ENCODE measurements at places on chromosomes 1 and 21.

GRCh38 chr1:100229681-100230443 lies 19.8 kb downstream of the DBT start:
- no peak for DNase-seq

GRCh38 chr21:40337981-40338380 lies 470.7 kb downstream of the PCP4 start:
- no peak for DNase-seq

DNA sequence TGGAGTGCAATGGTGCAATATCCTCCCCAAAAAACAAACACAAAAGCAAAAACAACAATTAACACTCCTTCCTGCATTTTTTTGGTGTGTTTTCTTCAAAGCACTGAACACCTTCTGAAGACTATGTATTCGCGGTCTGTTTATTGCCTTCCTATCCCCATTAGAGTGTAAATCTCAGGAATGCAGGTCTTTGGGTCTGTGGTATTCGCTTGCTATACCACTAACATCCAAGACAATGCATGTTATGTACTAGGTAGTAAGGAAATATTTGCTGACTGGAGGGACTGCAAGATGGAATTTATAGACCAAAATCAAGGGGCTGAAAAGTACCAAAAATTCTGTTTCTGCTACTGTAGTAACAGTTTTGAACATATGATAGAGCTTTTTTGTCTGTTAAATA lies 299.4 kb downstream of the RYR2 start:
- no peak for DNase-seq

DNA sequence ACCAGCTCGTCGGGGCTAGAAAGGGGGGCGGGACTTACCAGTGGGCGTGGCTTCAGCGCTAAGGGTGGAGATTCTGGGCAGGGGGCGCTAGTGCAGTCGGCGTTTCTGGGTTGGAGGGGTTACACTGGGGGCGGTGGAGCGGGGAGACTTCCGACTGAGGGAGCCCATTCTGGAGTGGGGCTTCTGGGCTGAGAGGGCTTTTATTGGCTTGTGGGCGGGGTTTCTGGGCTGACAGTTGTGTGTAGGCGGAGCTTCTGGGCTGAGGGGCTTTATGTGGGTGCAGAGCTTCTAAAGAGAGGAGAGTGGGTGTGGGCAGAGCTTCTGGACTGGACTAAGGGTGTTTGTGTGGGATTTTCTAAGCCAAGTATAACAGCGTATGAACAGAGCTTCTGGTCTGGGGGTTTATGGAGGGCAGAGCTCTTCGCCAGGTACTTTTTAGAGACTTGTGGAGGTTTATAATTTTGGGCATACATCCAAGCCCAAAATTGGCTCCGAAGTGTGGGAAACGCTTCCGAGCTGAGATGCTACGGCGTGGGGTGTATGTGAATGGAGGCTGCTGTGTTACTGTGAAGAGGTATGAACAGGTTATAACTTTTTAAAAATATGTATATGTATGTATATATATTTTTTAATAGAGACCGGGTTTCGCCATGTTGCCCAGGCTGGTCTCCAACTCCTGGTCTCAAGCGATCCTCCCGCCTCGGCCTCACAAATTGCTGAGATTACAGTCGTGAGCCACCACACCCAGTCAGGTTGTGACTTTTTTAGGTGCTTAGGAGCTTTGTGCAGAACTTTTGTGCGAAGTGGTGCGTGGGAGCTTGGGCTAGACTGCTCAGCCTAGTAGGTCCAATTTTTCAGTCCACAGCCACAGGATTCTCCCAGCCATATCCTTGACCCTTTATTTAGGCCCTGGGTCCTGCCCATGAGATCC lies 825 bp downstream of the TMEM39B start:
- no peak for DNase-seq

DNA sequence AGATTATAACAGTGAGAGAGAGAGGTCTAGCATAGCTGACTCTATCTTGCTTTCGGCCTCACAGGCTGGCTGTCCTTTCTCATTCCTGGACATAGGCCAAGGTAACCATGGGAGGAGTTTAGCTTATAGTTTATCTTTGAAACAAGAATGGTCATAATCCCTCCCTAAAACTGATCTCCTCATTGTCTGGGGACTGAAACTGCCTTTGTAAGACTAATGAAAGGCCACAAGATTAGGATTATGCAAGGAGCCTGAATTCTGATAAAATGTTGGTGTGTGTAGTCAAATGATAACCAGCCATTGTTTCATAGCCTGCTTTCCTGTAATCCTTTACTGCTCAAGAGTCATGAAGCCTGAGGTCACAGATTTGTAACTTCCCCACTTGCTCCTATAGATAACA lies 131.9 kb upstream of the LYPLAL1 start:
- no peak for DNase-seq

DNA sequence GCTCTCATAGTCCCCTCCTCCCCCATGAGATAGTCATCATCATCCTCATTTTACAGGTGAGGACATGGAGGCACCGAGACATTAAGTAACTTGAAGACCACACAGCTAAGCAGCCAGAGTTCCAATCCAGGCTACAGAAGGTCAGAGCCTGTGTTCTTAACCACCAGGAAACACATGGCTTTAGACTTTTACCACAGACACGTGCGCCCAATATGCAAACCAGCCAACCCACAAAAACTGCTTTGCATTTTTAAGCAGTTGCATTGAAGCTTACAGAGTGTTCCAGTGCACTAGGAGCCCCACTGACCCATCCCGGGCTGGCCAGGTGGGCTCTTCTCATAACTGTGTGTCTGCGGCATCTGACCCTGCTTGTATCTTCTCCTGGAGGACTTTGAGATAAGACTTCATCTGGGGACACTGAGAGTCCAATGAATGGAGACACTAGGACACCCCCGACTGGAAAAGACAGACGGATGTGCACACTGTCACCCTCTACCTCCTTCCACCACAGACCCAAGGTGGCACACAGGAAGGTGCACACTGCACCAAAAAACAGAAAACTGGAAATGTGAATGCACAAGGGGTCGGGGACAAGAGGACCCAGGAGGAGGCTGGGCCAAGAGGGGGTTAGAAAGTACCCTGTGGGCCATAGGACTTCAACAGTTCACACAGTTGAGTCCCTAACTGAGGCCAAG lies 56.4 kb downstream of the ETS2 start:
- no peak for DNase-seq

- DNase-seq = no peak
Measured at GRCh38 chr1:67687198-67687545, 2.2 kb downstream of the GADD45A start.

DNA sequence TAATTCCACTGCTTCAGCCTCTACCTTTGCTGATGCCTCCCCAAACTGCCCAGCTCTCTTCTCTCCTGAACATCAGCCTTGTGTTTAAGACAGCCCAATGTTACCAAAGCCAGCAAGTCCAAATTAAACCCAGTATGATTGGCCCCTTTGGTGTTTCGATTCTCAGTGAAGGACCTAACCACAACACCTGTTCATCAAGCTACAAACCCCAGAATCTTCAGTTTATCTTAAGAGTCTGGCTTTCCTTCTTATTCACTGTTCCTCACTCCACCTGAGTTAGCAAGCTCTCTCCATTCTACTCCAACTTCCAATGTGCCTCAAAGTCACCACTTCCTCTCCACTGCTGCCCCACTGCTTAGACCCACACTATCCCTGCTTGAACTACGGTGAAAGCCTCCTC lies 25.5 kb upstream of the ITPKB start:
- no peak for DNase-seq

DNA sequence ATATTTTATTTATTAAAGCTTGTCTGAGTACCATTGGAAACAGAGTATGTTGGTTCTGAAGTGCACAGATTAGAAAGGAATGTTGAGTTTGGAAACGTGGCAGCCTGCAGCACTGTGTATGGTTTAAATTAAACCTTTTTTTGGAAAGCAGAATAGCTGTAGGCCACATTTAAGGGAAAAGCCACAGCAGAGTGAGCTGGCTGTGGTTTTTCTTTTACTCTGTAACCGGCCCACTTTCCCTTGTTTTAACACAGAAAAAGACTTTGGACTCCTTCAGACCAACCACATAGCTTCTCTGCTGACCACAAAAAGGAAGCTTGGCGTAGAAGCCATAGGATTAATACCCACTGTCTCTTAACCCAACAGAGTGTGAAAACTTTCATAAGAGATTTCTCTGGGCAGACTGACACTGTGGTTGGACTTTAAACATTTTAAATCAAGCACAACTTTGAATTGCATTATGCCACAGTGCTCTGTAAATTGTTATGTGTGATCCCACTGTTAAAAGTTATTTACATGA lies 75.2 kb downstream of the NFIA start:
- no peak for DNase-seq

DNA sequence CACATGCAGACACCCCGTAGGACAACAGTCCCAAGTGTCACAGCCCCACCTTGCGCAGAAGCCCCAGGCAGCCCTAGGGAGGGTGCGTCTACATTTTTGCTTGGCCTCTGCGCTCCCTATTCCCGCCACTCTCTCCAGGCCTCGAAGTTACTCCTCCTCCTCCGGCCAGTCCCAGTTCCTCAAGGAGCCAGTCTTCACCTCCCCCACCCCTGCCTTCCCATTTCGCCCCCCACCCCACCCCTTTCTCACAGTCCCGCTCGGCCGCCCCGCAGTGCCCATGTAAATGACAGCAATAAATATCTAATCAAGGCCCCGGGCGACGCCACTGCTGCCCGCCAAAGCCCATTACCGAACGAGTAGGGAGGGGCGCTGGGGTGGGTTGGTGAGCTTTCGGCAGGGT lies 3.2 kb downstream of the DMBX1 start:
- DNase-seq = no peak

DNA sequence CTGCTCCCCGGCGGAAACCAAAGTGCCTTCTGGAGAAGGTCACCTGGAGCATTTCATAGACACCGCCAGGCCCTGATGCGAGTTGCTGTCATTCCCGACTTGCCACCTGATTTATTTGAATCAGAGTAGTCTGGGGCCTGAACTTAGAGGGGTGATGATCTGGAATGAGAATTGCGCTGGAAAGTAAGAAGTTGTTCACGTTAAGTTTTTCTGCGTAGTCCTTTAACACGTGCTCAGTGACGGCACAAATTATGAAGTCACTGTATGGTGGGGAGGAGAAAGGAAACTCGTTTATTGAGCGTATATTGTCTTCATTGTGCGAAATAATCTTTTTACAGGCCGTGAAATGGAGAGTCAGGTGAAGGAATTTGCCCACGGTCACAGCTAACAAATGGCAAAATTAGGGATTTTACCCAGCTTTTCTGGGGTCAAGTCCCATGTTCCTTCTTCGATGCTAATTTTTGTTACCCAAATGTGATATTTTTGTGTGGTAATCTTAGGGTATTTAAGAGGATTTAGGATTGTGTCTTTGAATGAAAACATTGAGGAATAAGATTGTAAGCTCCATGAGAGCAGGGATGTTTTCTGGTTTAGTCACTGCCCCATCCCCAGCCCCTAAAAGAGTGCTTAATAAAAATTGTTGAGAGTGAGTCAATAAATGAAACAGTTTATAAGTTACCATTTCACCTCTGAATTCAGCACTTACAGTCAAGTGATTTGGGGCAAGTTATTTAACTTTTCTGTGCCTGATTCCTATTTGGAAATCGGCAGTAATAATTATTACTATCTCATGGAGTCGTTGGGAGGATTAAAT lies 46.4 kb upstream of the NBL1 start:
- DNase-seq = no peak

- DNase-seq = no peak
Measured at GRCh38 chr1:202255343-202255742, 61.7 kb downstream of the LGR6 start.

- no peak for DNase-seq
Measured at GRCh38 chr1:4741876-4742423, 87.5 kb downstream of the AJAP1 start.

Measured in HS-5 (cell line).